ENCODE measurements at places on chromosomes 12 and 14. TPM values are rescaled to one million over a fixed set of nuclear protein-coding genes. Genes with fewer than 3 reads are reported as not detected.

DNA sequence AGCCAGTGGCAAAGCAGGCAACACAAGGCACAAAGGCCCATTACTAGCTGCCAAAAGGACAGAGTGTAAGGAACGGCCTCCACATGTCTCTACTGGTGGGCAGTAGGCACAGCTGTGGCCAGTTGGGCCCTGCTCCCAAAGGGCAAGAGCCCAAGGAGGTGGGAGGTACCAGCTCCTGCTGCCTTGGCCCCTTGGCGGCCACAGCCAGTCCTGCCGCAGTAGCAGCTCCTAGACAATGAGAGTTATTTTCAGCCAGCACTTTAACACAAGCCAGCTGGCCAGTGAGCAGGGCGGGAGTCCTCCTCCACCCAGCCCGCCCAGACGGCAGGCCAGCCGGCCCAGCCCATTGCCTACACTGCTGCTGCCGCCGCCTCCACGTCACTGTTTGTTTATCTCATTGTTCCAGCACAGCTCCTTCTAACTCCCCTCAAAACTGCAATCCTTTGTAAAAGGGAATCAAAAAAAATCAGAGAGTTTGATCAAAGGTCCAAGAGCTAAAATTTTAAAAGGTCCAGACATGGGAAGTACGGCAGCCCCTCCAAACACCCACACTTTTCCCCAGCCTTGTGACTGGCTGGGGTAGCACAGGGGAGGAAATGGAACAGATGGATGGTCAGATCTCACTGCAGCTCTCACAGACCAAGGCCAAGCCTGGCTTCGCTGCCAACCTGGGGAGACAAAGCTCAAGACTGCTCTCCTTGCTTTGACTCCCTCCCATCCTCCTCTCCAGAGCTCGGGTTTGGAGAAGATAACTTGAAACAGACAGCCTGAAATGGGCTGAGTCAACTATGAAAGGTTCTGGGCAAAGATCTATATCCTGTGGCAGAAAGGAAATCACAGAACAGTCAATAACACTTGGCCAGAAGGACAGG, 33.5 kb downstream of the FMNL3 start:
- DNase-seq: peak; percentile 86

GRCh38 chr14:99506276-99506675, 25.1 kb downstream of the CCNK start:
- no peak for DNase-seq

GRCh38 chr14:91891721-91892220, 24.4 kb upstream of the TC2N start:
- peak; percentile 50 for DNase-seq

The GOLT1B gene
- 94.6 TPM for total RNA-seq

DNA sequence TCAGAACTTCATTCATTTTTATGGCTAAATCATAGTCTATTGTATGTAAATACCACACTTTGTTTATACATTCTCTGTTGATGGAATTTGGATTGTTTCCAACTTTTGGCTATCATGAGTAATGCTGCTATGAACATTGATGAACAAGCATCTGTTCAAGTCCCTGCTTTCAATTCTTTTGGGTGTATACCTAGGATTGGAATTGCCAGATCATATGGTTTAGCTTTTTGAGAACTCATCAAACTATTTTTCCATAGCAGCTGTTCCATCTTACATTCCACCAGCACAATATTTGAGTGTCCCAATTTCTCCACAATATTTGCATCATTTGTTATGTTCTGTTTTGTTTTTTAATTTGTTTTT, 52.3 kb upstream of the CCND2 start:
- no peak for DNase-seq

The CELA1 gene
- not detected for total RNA-seq

- DNase-seq: no peak
Measured at GRCh38 chr12:108738170-108738569, 6.9 kb upstream of the CORO1C start.

The MLH3 gene
- 7.9 TPM for total RNA-seq

The PMCH gene
- not detected for total RNA-seq

- no peak for DNase-seq
Measured at GRCh38 chr14:72606879-72607278, 287.0 kb downstream of the DPF3 start.

- peak; percentile 52 for DNase-seq
Measured at GRCh38 chr12:122395319-122395718, 27.1 kb downstream of the CLIP1 start.

The TDRD9 gene
- total RNA-seq: not detected

DNA sequence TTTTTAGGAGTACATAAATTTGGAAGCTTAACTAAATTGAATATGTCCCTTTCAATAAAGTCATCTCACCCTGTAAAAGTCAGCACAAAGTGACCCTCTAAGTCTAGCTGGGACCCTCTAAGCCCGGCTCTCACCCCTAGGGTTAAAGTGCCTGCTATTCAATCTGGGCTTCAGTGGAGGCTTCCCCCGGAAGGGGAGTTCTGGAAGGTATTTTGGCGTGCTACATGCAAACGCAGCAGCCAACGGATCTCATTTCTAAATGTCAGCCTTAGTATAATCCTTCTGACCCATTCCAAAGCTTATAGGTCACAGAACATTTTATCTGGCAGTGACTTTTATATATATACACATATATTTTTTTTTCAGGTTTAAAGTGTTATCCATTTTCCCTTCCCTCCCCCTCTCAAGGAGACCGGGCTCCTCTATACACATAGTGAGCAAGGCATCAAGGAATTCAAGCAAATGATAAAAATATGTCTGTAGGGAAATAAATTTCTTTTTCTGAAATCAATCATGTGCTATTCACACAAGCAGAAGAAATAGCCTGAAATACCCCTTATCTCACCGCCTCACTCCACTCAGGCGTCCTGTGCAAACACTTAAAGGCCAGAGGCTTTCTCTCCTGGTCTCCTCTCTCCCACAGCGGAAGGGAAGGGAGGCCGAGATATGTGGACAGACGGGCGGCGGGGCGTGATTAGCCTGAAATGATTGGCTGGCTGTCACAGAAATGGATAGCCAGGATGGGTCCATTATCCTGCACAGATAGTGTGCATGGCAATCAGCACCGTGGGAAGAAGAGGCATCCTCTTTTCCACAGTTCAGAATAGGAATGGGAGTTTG, 301.7 kb downstream of the GALC start:
- no peak for DNase-seq

The RNF212B gene
- total RNA-seq: not detected

- DNase-seq: peak; percentile 35
Measured at GRCh38 chr14:88168498-88169165, 154.4 kb downstream of the KCNK10 start.

- DNase-seq: peak; percentile 66
Measured at GRCh38 chr14:32710231-32710671, 228.4 kb upstream of the NPAS3 start.

- no peak for DNase-seq
Measured at GRCh38 chr14:89443042-89443629, 26.1 kb upstream of the FOXN3 start.

- peak; percentile 57 for DNase-seq
Measured at GRCh38 chr14:56119201-56119981, 1.2 kb downstream of the PELI2 start.

The PIWIL1 gene
- 0.68 TPM for total RNA-seq

The KRT71 gene
- not detected for total RNA-seq

The RNASE3 gene
- total RNA-seq: not detected

The CBLN3 gene
- not detected for total RNA-seq

- DNase-seq: no peak
Measured at GRCh38 chr12:103423516-103423910, 72.3 kb downstream of the C12orf42 start.

The PAH gene
- not detected for total RNA-seq

- peak; percentile 31 for DNase-seq
Measured at GRCh38 chr12:108823804-108824203, 33.6 kb downstream of the SSH1 start.

- DNase-seq: peak; percentile 23
Measured at GRCh38 chr12:26226629-26227360, 31.4 kb downstream of the SSPN start.

- peak; percentile 80 for DNase-seq
Measured at GRCh38 chr12:127293507-127294310, 973.3 kb upstream of the TMEM132C start.

DNA sequence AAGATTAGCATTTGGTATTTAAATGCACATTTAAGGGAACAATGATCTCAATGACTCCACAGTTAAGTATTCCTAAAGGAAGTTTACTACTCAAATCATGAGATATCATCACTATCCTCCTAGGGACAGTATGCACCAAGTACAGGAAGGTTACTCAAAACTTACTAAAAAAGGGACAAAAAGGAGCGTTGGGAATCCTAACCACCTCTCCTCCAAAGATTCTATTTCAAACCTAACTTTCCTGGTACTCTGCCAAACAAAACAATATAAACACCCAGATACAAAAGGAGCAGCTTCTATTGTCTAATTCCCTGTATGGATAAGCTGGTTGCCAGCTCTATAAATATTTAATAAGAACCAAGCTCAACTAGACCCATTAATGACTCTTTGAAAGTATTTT, 377.7 kb downstream of the NUAK1 start:
- DNase-seq: no peak

The SLC2A14 gene
- total RNA-seq: not detected

DNA sequence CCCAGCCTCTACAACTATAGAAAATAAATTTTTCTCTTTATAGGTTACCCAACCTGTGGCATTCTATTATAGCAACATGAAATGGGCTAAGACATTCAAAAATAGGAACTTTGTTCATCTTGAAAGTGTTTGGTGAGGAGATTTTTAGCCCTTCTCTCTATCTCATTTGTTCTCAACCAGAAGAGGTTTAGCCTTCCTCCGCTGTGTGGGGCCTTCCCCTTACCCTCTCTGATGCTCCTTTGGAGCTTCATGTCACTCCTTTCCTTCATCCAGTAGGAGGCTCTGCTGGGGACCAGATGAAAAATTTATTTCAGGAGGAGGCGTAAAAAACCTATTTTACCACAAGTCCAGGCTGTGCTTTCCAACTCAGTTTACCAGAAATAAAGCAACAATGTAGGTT, 94.1 kb downstream of the RTN1 start:
- DNase-seq: no peak

The DAO gene
- not detected for total RNA-seq

- no peak for DNase-seq
Measured at GRCh38 chr14:77503138-77503537, 4.5 kb upstream of the ISM2 start.

GRCh38 chr12:11273449-11273848, 3.9 kb upstream of the PRB3 start:
- no peak for DNase-seq

- no peak for DNase-seq
Measured at GRCh38 chr12:108635201-108635996, 1.7 kb upstream of the SELPLG start.

The TAS2R8 gene
- total RNA-seq: not detected

The BDKRB2 gene
- 8.5 TPM for total RNA-seq

DNA sequence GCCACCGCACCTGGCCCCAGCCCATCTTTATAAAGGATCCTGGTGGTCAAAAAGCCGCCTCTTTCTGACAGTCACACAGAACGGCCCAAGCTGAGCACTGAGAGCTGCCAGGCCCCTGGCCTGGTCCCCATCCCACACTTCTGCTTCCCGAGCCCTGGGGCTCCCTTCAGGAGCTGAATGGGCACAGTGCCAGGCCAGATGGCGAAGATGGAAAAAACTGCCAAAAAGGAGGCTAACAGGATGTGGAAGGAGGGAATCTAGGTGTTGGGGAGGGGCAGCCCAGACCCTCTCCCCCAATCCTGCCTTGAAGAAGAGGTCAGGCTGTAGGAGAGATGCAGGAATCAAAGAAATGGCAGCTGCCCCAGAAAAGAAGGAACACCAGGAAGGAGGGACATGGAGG, 5.0 kb downstream of the LPAR5 start:
- DNase-seq: no peak

- no peak for DNase-seq
Measured at GRCh38 chr12:131901431-131902331, 7.3 kb downstream of the ULK1 start.

- no peak for DNase-seq
Measured at GRCh38 chr12:56682323-56682722, 5.8 kb downstream of the PTGES3 start.

The TRPV4 gene
- 0.65 TPM for total RNA-seq

DNA sequence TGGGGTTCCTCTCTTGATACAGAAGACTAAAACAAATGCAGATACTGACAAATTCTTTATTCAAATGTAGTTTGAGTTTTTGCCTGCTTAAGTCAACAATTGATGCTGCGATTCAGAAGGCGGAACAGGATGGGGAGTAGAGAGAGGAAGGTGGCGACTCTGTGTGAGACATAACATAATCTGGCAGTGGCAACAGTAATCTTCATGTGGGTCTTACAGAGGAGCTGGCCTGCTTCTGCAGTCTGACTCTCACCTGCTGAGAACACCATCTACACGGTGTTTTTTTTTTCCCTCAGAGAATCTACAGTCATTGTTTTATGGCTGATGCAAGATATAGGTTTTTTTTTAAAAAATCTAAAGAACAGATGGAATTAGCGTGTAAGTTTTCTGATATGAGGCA, 10.1 kb downstream of the CCDC92 start:
- DNase-seq: no peak

The FMNL3 gene
- 51.7 TPM for total RNA-seq

- DNase-seq: no peak
Measured at GRCh38 chr12:123743002-123743401, 19.1 kb upstream of the DNAH10 start.

The KCNC2 gene
- total RNA-seq: not detected

GRCh38 chr12:90510948-90511347, 444.0 kb downstream of the CCER1 start:
- no peak for DNase-seq

- no peak for DNase-seq
Measured at GRCh38 chr14:104895207-104895785, 29.4 kb upstream of the PLD4 start.

GRCh38 chr12:92467886-92468285, 234.9 kb upstream of the PLEKHG7 start:
- peak; percentile 21 for DNase-seq

- peak; percentile 79 for DNase-seq
Measured at GRCh38 chr14:104794099-104794498, 1.4 kb downstream of the AKT1 start.

The TMEM132C gene
- 0.42 TPM for total RNA-seq
